ENCODE measurements at places on chromosomes 16 and 17.

DNA sequence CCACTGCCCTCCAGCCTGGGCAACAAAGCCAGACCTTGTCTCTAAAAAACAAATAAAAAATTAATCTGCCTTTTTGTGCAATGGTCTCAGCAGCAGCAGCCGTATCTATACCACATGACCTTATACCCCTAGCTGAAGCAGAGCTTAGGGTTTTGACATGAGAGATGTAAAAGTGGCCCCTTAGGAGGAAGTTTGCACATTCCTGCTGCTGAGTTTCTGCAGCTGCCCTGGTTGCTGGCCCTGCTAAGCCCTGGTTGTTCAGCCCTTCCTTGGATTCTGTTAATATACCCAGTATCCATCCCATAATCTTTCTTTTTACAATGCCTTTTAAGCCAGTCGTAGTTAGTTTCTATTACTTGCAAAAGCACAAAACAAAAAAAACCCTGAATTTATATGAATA lies 33.0 kb upstream of the PRKCB start:
- no peak for DNase-seq

DNA sequence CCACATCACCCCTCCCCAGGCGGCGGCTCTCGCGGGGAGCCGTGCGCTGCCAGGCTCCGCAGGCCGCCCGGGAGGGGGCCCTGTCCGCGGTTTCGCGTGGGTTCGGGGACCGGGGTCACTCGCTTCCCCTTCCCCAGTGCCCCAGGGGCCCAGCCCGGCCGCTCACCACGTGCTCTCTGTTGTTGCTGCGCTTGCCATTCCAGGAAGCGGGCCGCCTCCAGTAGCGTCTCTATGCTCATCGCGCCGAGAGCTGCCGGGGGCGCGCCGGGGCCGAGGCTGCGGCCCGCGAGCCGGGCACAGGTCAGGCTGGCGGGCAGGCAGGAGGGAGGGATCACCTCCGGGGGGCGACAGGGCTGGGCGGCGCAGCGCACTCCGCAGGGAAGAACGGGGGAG lies 390 bp downstream of the MNT start:
- no peak for DNase-seq

GRCh38 chr16:84427553-84427952 lies 59.2 kb downstream of the ATP2C2 start:
- no peak for DNase-seq

GRCh38 chr17:65850486-65850885 lies 289.0 kb upstream of the AXIN2 start:
- no peak for DNase-seq

All from stimulated activated CD8-positive, alpha-beta memory T cell treated with anti-CD3 and anti-CD28 coated beads, Interleukin-4, amount 100 ng/mL, for 4 hours (primary cell).